HCEC 1CT (cell line): ENCODE measurements at places on chromosomes 2 and 18.

DNA sequence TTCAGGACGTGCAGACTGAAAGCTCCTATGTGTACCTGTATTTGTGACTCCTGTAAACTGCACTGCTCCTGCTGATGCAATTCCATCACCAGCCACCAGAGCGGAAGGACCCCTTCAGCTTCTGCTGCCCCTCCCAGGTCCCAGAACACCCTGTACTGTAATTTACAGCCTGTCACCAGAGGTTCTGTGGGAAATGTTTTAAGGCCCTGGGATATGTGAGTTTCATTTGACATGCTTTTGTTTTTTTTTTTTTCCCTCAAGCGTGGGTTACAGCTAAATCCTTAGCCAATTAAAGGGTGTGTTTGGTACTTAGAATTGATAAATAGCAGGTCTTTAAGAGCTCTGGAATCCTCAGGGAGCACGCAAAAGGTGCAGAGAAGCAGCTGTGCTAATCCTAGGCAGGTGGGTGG lies 79.4 kb downstream of the KCTD1 start:
- DNase-seq = no peak

GRCh38 chr2:144550911-144551310 lies 31.0 kb upstream of the ZEB2 start:
- no peak for DNase-seq

DNA sequence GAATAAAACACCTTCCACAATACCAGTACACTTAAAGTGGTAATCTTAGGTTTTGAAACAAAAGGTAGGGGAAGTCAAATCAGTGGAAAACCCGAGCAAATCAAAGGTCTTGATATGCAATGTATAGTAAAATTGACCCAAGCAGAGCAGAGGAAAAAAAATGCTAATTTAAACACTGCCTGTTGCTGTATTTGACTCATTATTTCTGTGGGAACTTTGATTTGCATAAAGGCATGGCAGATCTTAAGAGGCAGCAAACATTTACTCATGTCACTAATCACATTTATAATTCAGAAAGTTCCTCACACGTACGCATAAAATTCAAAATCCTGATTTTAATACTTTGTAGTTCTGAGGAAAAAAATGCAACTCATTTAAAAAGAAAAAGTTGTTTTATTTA lies 64.4 kb downstream of the IKZF2 start:
- DNase-seq = no peak

- no peak for DNase-seq
These were observed 33.3 kb upstream of the NEB start for GRCh38 chr2:151767536-151767935.

DNA sequence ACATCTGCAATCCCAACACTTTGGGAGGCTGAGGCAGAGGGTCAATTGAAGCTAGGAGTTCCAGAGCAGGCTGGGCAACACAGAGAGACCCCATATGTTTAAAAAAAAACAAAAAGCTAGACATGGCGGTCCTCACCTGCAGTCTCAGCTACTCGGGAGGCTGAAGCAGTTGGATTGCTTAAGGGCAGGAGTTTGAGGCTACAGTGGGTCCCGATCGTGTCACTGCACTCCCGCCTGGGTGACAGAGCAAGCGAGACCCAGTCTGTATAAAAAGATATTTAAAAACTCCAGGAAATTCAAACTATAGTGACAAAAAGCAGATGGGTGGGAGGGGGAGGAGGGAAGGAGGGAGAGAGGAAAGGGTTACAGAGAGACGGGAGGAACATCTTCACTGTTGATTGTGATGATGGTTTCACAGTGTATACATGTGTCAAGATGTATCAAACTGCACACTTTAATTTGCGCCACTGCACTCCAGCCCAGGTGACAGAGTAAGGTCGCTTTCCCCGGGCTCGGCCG lies 942 bp upstream of the ZNF236 start:
- no peak for DNase-seq

- DNase-seq = no peak
These were observed 505.7 kb downstream of the CMPK2 start for GRCh38 chr2:6359964-6360363.

GRCh38 chr2:85680707-85681371 lies 12.8 kb upstream of the SFTPB start:
- no peak for DNase-seq

DNA sequence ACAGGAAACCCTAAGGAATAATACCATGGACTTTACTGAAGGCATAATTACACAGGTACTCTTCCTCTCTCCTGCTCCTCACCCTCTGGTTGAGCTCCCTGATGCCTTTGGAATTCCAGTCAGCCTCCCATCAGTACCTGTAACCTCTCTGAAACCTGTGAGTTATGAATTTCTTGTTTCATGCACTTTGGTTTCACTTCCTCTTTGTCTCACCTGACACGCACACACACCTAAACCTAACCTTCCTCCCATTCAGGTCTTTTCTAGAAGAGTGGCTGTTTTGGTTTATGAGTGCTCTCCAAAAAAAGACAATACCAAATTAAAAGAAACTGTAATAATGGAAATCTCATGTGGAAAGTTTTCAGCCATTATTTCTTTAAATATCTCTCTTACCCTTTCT lies 451.3 kb upstream of the VWC2L start:
- no peak for DNase-seq

GRCh38 chr2:177064422-177064821 lies 148.2 kb upstream of the HNRNPA3 start:
- no peak for DNase-seq

GRCh38 chr18:22667616-22668422 lies 250.1 kb upstream of the CTAGE1 start:
- DNase-seq = peak; percentile 93

GRCh38 chr18:23203891-23204432 lies 68.7 kb downstream of the CABLES1 start:
- DNase-seq = no peak

GRCh38 chr2:25618676-25619075 lies 54.7 kb downstream of the DTNB start:
- peak; percentile 72 for DNase-seq

DNA sequence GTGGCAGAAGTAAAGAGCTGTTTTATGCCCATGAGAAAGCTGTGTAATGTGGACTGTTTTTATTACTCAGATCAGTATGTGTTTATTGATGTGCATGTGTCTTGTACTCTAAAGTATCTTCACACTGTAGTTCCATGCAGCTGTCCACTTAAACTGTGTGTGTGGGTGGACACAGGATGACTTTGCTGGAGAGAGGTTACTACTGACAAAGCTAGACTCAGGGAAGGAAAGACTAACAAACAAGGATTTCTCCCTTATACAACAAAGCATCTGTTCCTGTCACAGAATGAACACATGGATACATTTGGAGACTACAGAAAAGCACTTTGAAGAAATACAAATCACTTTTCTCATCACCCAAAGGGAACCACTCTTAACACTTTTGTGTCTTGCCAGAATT lies 10.0 kb downstream of the FHOD3 start:
- no peak for DNase-seq
